Astrocyte of the cerebellum (primary cell): ENCODE measurements at places on chromosomes 2 and 18.

DNA sequence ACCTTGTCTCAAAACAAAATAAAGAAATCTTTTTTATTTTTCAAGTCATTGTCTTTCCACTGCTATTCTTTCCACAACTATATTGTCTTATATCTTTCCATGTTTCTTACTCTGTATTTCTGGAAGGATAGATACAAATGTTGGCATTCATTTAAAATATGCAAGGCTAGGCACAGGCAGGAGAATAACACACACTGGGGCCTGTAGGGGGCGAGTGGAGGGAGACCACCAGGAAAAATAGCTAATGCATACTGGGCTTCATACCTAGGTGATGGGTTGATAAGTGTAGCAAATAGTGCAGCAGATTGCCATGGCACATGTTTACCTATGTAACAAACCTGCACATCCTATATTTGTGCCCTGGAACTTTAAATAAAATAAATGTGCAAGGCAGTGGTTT lies 9.6 kb downstream of the MRPL30 start:
- DNase-seq, result no peak

DNA sequence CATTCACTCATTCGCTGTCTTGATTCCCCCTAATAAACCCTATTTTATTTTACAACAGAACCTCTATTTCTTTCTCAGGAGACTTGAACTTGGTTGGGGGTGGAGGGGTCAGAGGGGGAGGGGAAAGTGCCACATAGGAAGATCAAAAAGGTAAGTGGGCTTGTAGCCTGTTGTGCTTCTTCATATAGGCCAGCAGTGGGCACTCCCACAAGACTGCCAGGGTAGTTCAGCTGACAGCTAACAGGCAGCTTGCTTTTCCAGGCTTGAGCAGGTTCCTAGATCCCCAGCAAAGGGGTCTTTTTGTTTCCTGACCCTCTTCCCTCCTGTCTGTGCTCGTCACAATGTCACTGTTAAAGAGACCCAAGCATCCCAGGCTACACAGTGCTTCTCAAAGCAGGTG lies 829 bp upstream of the KIAA2012 start:
- no peak for DNase-seq

GRCh38 chr2:26018184-26019055 lies 15.5 kb upstream of the RAB10 start:
- peak; percentile 43 for DNase-seq

DNA sequence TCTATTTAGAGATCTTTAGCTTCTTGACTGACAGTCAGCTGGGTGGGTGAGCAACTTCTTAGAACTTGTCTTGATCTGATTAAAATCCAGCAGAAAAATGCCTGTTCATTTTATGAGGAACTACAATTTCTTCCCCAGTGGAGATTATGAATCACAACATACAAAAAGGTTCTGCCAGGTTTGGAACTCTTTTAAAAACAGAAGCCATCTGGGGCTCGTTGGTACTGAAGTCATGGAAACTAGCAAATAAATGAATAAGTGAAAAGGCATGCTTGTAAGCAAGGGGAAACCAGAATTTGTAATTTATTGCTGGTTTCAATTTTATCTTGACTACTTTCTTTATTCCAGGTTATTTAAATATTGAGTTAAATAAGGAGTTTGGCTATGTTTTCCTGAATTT lies 767.4 kb downstream of the MBD2 start:
- DNase-seq, result peak; percentile 68

- no peak for DNase-seq
These were observed 36.9 kb upstream of the DSEL start for GRCh38 chr18:67553437-67553836.

DNA sequence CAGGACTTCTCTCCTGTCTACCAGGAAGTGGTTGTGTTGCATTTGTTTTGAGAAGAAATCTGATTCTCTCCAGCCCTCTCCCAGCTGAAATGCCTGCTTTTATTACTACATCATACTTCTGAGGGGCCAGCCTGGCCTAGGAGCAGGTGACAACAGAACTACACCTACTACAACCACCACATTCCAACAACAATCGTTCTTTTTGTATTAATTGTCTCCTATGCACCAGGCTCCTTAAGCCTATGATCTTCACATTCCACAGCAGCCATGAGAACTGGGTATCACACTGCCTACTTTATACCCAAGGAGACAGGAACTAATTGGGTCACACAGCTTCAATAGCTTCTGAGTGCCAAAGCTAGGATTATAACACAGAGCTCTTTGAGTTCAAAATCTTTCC lies 167.7 kb downstream of the TDRD15 start:
- DNase-seq, result no peak

DNA sequence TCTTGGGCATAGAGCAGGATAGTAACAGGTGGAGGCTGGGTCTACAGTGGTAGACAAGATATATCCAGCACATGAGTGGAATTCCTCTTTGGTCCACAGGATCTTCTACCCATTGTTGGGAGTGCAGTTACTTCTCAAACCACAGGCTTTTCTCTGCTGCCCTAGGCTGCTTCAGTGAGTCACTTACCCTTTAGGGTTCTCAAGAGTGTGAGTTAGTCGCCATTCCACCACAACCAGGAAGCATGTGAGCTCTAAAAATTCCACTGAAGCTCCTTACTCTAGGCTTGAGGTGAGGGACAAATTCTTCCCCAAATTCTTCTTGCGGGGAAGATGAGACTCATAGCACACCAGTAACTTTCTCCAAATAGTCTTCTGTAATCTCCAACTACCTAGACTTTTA lies 189.4 kb downstream of the PLCL1 start:
- no peak for DNase-seq

DNA sequence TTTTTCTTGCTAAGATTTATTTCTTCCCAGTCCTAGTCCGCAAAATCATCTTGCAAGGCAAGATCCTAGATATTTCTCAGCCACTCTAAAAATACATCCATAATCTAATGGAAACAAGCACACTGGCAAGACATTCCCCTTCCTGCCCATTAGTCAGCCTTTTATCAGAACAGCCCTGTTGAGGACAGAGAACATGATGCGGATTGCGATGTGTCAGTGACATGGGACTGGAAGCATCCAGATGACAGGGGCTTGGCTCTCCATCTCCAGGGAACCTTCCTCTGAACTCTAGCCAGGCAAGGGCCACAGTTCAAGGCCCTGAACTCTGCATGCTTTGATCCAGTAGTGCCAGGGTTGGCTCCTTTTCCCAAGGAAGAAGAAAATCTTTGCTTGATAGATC lies 70.0 kb downstream of the VSNL1 start:
- DNase-seq, result no peak

DNA sequence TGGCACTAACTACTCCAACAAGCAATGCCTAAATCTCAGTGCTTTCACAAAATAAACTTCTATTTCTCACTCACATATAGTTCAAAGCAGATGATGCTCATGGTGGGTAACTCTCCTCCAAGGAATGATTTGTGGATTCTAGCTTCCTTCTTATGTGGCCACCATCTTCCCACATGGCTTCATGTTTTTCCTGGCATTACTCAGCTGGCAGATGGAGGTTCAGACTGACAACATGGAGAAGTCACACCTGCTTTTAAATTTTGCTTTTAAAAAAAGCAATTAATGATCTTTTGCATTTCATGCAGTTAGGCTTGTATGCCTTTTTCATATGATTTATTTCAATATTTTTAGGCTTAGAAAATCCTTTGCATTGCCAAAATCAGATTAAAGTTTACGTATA lies 6.3 kb upstream of the GKN2 start:
- DNase-seq, result no peak

GRCh38 chr18:49859021-49859359 lies 45.7 kb upstream of the ACAA2 start:
- no peak for DNase-seq

GRCh38 chr2:182050333-182051135 lies 64.9 kb downstream of the PPP1R1C start:
- no peak for DNase-seq

DNA sequence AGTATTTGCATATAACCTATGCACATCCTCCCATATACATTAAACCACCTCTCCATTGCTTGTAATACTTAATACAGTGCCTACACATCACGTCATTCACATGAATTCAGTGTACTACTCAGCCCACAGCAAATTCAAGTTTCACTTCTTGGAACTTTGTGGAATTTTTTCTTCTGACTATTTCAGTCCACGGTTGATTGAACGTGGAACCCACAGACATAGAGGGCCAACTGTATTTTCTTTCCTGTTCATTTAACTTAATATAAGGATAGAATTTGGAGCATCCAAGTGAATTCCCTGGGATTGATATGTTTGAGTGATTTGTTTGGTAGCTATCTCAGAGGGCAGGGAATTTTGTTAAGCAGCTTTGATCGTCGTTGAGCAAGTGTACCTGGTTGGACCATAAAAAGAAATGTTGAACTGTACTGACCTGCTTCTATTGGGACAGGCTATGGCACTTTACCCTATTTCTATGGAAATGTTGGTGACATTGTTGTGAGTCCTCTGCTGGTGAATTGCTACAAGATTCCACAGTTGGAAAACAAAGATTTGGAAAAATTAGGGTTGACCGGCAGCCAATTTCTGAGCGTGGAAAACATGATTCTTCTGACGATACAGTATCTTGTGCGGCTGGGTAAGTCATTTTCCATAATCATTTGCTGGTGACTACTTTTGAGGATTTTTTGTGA lies 156.6 kb downstream of the ESCO1 start:
- no peak for DNase-seq

DNA sequence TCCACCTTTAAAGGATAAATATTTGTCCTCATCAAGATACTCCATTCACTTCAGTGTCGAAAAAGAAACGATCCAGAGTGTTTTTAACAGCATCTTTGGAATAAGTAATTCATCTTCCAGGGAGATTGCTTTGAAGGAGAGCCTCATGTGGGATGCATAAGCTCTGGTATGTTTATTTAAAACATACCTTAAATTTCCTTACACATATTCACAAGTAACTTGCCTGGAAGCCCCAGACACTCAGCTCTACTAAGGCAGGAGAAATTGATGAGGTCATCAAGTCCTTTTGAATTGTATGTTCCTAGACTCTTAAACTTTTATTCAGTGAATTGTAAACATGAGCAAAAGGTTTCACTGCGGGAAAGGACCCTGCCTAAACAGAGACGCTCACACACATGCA lies 103.0 kb downstream of the CDK15 start:
- peak; percentile 83 for DNase-seq

- DNase-seq, result no peak
These were observed 18.0 kb upstream of the ACKR3 start for GRCh38 chr2:236551471-236552211.

GRCh38 chr2:210268281-210268680 lies 43.0 kb upstream of the ACADL start:
- DNase-seq, result no peak

DNA sequence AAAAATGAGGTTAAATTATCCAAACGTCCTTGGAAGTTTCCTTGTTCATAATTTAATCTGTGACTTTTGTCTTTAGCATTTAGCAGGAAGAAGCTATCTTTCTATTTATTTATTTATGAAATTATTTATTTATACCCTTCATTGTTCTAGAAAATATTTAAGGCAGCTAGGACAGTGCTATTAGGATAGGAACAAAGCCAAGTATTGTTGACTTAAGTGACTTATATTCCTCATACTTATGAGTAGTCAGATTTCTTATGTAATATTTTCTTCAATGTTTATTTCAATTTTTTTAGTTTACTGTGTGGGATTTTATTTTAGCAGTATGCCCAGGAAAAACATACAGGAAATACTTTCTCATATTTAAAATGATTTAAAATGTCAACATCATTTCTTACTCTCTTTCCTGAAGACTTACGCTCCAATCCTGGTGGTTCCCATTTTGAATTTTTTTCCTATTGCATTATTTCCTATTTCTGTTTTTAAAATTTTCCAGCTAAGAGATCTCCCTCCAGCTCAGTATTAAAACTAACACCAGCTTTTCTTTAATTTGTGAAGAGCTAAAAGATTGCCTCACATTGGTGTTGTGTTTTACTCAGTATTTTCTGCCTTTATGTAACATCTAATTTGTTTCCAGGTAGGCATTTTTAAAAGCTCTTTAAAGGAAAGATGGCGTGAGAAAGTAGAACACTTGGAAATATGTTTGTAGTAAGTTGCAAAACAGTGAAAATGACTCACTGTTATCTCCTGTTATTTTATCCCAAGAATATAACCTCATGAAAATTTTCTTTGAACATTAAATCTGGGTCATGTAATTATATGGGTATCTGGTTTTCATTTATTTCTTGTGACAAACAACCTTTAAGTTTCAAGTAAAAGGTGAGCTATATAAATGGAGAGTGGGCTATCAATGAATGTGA lies 32.2 kb downstream of the MAPRE2 start:
- no peak for DNase-seq

DNA sequence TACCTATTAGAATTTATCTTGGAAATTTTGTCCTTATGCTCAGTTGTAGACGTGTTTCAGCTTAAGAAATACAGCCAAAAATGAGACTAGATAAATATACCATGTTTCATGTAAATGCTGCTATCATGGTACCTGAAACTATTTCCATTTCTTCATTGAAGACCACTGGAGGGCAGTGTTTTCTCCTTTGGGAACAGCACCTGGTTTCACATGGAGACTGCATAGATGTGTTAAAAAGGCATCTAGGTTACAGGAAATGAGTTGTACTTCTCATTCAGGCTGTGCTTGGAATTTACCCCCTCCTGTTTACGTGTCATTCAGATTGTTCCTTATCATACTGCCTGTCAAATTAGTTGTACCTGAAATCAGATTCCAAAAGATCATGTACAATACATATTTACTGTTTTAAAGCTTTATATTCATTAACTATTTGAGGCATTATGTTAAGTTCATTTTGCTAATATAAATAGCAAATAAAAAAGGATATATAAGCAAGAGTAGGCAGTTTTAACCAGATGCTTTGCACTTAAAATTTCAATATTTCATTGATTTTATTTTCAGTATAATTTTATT lies 57.3 kb upstream of the PSMD14 start:
- peak; percentile 32 for DNase-seq

DNA sequence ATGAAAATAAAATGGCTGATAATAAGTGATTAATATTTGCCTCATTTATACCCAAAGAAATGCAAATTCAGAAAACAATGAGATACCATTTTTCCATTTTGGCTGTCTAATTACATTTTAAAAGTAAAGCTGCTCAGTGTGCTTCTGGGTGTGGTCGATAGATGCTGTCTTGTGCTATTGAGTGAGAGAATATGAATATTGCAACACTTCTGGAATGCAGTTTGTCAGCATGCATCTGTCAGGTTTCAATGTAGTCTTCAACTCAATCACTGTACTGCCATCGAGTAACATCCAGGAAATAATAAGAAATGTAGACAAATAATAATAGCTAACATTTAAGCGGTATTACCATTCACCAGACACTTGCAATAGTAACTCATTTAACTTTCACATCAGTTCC lies 3.9 kb downstream of the IL18R1 start:
- DNase-seq, result no peak

DNA sequence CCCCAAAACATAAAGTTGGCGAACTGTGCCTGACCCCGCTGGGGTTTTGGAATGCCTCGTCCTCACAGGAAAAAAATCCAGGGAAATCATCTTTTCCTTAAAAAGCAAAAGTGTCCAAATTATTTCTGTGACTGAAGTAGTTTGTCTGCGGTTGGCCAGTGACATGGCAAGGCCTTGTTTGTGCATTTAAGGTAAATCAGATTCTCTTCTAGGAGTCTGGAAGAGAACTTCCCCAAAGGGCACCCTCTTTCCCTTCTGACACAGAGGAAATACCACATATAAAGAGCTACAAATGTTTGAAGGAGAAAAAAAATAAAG lies 737 bp upstream of the CYB5A start:
- DNase-seq, result no peak
